ENCODE measurements at places on chromosomes 5 and 9.
A peak's percentile ranks its signal among the peaks of the same experiment; 100 is the strongest.

DNA sequence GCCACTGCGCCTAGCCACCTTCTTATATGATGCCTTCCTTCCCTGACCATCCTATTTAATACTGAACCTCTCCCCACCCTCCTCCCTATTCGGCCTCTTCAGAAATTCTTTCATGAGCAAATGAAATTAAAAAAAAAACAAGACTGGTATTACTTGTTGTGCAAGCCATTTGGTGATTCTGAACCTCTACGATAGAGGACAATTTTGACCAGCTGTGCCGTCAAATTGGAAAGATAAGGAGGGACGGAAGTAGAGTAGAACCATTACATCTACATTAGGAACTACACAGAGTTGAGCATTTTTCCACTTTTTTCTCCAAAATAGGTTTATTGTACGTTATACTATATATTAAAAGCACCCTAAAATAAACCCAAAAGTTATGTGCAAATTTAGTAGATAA is 2.9 kb downstream of the DHX29 start:
- DNase-seq, result no peak

DNA sequence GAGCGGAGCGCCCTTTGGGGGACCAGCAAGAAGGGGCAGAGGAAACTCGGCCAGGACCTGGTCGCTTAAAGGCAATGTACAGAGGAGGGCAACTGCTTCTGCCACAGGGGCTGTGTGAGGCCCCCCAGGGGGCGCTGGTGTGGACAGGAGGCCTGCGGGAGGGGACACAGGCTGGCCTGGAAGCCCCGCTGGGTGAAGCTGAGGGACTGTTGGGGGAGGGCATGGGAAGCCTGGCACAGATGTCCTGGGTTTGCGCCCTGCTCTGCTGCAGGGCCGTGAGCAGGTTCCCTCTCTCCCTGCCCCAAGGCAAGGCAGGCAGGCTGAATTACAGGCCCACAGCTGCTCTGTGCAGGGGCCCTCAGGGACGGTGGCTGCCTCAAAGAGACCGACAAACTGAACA is 5.4 kb downstream of the MED22 start:
- no peak for DNase-seq

- DNase-seq, result no peak
Observed at GRCh38 chr9:35529161-35529823, 39.4 kb downstream of the RUSC2 start.

DNA sequence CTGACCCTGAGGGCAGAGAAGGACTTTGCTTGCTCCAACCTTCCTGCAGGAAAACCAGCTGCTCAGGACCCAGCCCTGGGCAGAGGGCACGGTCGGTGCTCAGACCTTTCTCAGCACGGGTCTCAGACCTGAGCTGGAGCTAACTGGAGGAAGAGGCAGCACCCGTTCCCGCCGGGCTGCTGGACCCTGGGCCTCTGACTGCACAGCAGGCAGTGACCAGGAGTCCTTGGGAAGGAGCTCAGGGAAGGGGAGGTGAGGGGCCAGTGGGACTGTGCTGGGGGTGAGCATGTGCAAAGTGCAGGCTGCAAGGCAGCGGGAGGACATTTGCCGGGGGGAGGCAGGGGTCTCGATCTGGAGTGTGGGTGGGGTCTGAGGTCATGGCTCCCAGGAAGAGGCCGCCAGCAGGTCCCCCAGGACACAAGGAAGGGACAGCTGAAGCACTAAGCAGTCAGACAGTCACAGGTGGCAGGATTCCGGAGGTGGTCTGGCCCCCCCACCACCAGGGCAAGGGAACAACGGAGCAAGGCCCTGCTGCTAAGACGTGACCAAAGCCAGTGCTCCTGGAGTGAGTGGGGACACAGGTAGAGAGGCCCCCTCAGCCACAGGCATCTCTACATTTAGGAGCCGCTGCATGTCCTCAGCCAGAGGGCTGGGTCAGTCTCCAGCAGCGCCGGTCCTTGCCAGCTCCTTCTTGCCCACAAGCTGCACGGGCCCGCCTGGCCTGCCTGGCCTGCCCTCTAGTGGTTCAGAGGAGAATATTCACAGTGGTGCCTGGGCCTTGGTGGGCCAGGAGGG is 4.8 kb upstream of the DPM2 start:
- DNase-seq, result peak; percentile 61

DNA sequence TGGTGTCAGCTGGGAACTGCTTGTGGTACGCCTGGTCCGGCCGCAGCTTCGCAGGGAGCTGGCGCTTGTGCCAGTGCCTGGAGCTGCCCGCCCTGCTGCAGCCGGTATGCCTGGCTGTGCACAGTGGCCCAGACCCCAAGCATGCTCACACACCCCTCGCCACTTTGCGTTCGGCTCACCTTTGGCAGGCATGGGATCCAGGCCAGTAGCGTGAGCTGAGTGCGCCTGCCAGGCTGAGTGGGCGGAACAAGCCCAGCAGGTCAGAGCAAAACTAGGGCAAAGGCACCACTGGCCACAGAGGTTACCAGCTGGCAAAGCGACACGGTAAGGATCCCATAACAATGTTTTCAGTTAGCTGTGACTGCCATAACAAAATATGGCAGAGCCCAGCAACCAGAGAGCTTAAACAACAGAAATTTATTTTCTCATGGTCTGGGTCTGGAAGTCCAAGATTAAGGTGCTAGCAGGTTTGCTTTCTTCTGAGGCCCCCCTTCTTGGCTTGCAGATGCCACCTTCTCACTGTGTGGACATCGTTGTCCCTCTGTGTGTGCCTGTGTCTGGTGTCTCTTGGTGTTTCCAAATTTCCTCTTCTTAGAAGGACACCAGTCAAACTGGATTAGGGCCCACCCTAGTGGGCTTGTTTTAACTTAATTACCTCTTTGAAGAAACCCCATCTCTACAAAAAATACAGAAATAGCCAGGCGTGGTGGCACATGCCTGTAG is 61.6 kb downstream of the PSAT1 start:
- no peak for DNase-seq

DNA sequence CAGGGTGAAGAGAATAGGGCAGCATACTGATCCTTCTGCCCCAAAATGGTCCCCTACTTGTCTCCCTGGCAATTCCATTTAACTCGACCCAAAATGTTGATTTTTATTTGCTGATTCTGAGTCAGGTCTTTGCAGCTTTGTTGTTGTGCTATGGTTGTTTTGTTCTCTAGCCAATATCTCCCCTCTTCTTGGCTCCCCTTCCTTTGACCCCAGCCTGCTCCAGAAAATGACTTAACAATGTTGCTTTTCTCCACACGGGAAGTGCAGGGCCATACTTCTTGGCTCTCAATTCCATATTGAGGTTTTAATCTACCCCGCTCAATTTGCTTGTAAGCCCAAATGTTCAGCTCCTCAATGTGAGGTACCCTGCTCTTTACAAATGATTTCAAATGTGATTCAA is 330.0 kb downstream of the RASEF start:
- DNase-seq, result no peak

DNA sequence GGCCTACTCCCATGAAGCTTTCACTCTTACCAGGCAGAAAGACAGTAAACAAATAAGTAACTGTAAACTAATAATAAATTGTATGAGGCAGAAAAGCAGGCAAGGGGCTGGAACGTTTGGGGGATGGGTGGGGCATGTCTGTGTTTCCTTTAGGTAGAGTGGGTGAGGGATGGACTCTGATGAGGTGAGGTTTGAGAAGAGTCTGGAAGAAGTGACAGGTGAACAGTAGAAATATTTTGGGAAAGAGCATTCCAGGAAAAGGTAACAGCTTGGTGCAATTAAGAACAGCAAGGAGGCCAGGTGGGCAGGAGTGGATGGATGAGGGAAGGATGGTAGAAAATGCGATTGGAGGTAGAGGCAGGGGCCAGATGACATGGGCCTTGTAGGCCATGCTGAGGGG is 56.5 kb downstream of the PTTG1 start:
- DNase-seq, result no peak

DNA sequence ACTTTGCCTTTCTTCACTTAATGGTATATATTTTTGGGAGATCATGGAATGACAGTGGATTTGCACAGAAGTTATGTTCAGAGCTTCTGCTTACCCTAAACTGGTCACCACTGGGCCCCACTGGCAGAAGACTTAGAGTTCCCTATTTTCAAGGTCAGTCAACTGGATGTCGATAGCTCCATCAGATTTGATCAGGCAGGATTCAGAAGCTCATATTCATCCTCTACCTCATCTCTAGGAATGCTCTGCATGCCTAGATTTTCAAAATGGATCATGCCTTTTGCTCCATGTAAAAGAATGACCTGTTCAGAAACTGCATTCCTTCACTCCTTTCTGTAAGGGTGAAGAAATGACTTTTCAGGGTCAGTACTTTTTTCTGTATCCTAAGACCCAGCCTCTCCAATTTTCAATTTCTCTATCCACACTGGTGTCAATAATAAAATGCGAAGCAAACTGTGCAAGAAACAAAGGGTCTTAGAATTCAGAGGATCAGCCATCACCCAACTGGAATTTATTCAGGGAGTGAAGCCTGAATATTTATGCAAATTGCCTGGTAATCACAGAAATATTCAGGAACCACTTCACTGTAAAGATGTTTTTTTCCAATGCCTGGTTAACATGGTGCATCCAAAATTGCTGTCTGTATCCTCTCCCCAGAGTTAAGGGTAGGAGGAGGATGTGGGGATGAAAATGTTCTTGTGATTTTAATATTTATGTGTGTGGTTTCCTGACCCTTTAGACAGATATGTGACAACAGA is 125.4 kb downstream of the DOCK2 start:
- DNase-seq, result no peak

- DNase-seq, result no peak
Observed at GRCh38 chr5:119386596-119387344, 31.0 kb downstream of the TNFAIP8 start.

GRCh38 chr5:173378727-173379126 is 50.5 kb upstream of the STC2 start:
- no peak for DNase-seq

- no peak for DNase-seq
Observed at GRCh38 chr9:13503599-13503998, 224.1 kb upstream of the MPDZ start.

GRCh38 chr9:28598408-28598807 is 1025.1 kb upstream of the C9orf72 start:
- no peak for DNase-seq

- DNase-seq, result no peak
Observed at GRCh38 chr9:136725612-136726011, 13.2 kb downstream of the DIPK1B start.

- no peak for DNase-seq
Observed at GRCh38 chr5:173689737-173690360, 73.4 kb upstream of the BOD1 start.

DNA sequence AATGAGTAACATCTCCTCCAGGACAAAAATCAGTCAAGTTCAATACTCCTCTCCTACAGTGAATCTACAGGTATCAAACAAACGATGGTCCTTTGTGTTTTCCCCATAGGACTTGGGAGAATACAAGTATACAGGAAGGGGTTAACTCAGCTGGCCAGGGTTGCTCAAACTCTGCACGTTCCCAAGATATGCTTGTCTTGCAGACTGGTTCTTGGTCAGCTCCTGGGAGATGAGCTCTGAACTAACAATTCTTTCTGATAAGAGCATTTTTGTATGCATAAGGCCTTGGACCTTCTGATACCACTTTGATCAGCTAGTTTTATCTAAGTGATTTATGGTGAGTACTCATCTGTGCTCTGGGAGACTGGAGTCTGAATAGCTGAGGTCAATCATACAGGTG is 42.1 kb downstream of the LOX start:
- DNase-seq, result no peak
